Activated T-helper 1 cell treated with anti-CD3 and anti-CD28 coated beads, Interleukin-12 subunit alpha, Interleukin-12 subunit beta, Interleukin-2, Interleukin-4 antibody, amounts not matched to agents 30 ng/mL and 10 ng/mL and 1 ng/mL, durations not matched to agents 14 hours and 24 hours and 36 hours (primary cell): ENCODE measurements at places on chromosomes 3 and 15. TPM values are rescaled to one million over a fixed set of nuclear protein-coding genes. Genes with fewer than 3 reads are reported as not detected.

- no peak for DNase-seq
Observed at GRCh38 chr3:53225181-53225580, 30.6 kb downstream of the TKT start.

GRCh38 chr3:147210676-147211075 is 195.7 kb downstream of the ZIC4 start:
- DNase-seq: no peak

- no peak for DNase-seq
Observed at GRCh38 chr3:118736107-118736506, 298.5 kb downstream of the IGSF11 start.

DNA sequence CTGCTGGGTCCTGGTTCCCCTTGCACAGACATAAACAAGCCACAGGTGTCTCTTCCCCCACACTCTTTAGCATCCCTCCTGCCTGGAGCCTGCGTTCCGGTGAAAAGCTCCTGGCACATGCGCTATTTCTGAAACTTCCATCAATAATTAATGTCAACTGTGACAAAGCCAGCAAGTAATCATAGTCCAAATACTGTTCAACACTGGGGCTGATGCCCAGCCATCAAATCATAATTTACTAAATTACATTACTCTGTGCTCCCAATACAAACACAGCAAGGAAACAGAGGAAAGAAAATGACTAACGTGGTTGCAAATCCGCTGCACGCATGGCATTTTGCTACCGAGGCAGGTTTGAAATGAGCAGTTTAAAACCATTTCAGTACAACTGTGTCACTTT is 294.7 kb downstream of the ERC2 start:
- DNase-seq: no peak

DNA sequence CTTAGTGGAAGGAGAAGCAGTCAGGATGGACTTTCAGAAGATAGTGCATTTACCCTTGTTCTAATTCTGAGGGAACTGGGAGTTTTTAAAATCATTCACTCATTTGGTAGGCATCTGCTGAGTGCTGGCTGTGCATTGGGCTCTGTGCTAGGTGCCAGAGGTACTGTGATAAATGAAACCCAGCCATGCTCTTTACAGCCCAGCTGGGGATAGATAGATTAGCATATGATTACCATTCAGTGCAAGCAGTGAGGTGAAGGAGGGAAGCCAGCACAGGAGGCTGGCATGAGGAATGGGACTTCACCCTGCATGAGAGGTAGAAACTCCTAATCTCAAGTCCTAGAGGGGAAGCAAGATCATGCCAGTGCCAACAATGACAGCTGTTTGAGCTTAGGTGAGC is 361.9 kb upstream of the TRIM42 start:
- no peak for DNase-seq

- no peak for DNase-seq
Observed at GRCh38 chr3:37700466-37701248, 161.0 kb upstream of the CTDSPL start.

- no peak for DNase-seq
Observed at GRCh38 chr15:78358102-78358870, 18.1 kb downstream of the CRABP1 start.

DNA sequence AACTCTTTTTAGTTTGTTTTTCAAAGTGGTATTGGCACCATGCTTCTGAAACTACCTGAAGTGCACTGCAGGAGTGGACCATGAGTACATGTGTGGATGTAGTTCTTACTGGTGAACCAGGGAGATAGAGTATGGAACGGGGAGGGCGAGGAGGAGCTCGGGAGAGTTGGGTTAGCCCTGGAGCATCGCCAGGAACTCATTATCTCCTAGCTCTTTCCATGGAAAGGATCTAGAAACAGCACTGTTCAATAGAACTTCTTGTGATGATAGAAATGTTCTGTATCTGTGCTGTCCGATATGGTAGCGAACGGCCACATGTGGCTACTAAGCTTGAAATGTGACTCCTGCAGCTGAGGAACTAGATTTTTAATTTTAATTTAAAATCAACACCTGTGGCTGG is 47.3 kb downstream of the VGLL4 start:
- DNase-seq: no peak

DNA sequence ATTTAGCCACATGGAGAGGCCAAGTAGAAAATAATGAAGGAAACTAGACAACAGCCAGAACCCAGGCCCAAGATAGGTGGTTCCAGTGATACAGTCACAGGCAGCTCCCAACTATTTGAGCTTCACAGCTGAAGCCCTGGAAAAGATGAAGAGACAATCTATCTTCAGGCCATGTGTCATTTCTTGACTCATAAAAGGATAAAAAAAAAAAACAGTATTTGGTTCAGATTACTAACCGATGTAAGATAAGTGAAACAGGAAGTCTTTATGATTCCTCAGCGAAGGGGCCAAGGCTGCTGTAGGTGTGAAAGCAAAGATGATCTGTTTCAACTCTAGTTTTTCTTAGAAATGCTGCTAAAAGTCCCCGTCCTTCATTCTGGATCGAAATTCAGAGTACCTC is 394.6 kb downstream of the ZNF385D start:
- no peak for DNase-seq

- DNase-seq: no peak
Observed at GRCh38 chr3:28042707-28043106, 198.7 kb upstream of the CMC1 start.

- DNase-seq: no peak
Observed at GRCh38 chr3:17122758-17123157, 238.0 kb downstream of the PLCL2 start.

DNA sequence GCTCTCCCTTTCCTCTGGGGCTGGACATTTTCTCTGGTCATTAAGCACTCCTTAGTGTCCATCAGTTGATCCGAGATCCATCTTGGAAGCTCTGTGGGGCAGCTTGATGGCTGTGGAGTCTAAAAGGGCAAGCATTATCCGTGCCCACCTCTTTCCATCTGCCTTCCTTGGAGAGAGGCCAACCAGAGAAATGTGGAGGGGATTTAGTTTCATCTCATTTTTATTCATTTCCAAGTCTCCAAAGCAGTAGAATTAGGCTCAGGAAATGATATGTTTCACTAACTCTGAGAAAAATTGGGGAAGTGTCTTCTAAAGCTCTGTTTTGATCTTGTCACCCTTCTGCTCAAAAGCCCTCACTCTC is 95.9 kb upstream of the KLHL25 start:
- DNase-seq: no peak

DNA sequence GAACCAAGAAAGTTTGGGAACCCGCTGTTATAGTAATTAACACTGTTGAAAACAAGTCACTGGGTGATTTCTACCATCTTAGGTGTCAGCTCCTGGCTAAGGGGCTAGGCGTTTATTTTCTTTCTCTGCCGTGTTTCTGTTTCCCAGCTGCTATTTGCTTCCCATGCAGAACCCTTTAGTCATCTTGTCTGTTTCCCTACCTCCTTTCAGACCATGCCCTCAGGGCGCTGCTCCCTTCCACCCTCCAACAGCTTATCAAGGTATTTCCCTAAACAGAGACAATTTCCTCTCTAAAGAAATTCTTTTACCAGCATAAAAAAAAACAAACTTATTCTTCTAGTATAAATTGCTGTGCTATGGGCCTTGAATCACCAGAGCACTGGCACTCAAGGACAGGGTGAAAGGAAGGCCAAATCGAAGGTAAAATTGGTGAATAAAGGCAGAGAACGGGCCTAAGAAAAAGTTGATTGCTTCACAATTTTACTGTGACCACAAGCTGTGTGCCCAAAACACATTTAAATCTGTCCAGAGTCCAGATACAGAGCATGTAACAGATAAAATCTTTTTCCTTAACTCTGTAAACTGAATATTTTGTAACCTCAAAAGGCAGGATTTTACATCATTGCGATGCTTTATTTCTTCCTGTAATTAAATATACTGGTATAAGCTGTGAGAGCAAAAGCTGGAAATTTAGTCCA is 319.2 kb downstream of the ZNF621 start:
- DNase-seq: no peak

ZMYND10 gene
- total RNA-seq: 1.5 and 1.7 TPM in 2 replicates

CA12 gene
- total RNA-seq: 0.29 and 0.36 TPM in 2 replicates

FBN1 gene
- 0.47 and 0.61 TPM in 2 replicates for total RNA-seq

C3orf85 gene
- total RNA-seq: not detected in 2 replicates

ADPRH gene
- total RNA-seq: 3.8 and 4.6 TPM in 2 replicates

GP5 gene
- total RNA-seq: 0.27 and 0.31 TPM in 2 replicates

FBXL2 gene
- total RNA-seq: not detected in 2 replicates

LEO1 gene
- 36.3 and 36.5 TPM in 2 replicates for total RNA-seq

MORC1 gene
- not detected in 2 replicates for total RNA-seq

SLC22A14 gene
- total RNA-seq: not detected in 2 replicates
